Frontal cortex (tissue), 4 donors: ENCODE measurements at places on chromosomes 12 and 14. TPM values are rescaled to one million over a fixed set of nuclear protein-coding genes. Genes with fewer than 3 reads are reported as not detected.

SLC25A21 gene
- 6.1 TPM for total RNA-seq

CD69 gene
- total RNA-seq: not detected

EAPP gene
- total RNA-seq: 78.3 TPM

OR4E2 gene
- total RNA-seq: not detected

IL26 gene
- not detected for total RNA-seq

FAM181A gene
- 2.4 TPM for total RNA-seq

COL2A1 gene
- 0.82 TPM for total RNA-seq

RAB3IP gene
- total RNA-seq: 25.7 TPM

PIWIL1 gene
- total RNA-seq: not detected
